ENCODE measurements at places on chromosomes 16 and 17.

DNA sequence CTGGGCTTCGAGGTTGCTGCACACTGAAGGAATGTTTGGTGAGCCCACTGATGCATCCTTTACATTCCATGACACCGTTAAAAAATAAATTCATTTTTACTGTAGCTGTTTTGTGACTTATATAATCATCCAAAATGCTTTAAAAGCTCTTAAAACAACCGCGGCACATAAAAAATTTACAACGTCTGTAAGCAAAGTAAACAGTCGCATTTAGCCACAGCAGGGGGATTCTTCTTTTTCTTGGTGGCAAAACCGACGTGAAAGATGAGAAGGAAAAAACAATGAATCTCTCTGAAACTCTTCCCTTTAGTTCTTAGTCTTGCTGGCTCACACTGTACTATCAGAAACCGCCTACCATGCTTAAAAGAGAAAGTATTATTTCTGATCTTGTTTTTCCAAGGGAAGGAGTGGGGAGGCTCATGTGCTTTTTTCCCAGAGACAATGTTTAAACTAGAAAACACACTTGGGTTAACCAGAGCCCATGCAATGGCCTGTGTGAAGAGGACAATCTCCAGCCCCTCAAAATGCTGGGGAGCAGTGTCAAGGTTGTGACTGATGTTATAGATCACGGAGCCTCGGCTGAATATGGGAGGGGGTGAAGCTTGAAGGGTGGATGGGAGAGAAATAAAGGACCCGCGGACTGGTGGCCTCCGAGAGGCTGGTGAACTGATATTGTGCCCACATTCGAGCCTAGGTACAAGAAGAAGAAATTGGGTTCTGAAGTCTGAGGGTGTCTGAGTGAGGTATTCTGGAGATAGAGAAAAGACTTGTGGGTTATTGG lies 91.1 kb downstream of the IRF8 start:
- DNase-seq = no peak

- DNase-seq = no peak
Observed at GRCh38 chr17:40035162-40035559, 19.0 kb downstream of the MED24 start.

- no peak for DNase-seq
Observed at GRCh38 chr16:67277294-67277998, 1.9 kb upstream of the PLEKHG4 start.

DNA sequence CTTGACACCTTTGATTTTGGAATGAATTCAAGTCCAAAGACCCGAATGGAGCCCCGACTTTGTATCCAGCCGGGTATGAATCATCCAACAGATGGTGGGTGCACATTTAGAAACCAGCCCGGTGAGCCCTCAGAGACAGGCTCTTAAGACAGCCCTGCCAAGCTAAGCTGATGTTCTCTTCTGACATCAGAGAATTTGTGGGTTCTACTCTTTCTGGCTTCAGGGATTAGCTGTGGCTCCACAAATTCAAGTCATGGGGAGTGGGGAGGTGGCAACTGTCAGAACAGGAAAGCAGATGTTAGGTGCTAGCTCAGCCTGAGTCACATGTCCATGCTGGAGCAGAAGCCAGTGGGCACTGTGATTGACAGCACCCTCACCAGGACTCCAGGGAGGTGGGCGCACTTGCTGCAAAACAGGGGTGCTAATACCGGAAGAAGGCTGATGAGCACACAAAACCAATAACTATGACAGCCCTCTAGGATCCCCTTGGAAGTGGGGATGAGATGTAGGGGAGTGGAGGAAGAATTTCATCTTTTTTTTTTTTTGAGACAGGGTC lies 31.4 kb upstream of the XYLT2 start:
- DNase-seq = no peak

GRCh38 chr16:79618041-79618691 lies 17.6 kb upstream of the MAF start:
- no peak for DNase-seq
